Upper lobe of left lung (tissue), 6 donors: ENCODE measurements at places on chromosomes 5 and 9. TPM values are rescaled to one million over a fixed set of nuclear protein-coding genes. Genes with fewer than 3 reads are reported as not detected.

The NR2F1-AS1 gene
- 19.9 TPM for total RNA-seq

The ALDH1A1 gene
- total RNA-seq = 97.6 TPM

DNA sequence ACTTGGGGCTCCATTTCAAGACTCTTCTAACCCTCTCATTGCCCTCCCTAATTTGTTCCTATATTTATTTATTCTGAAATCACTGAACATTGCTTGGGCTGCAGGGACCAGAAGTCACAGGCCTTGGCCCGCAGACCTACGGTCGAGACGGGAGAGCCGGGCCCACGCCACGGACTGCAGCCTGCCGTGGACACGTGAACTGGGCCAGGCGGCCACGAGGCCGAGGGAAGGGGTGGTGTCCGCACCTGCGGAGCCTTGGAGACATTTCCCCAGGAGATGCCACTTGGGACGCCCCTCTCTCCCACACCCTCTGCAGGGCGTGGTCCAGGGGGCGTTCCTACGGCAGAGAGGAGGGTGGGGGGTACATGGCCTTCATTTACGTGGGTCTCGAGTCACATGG lies 463.9 kb downstream of the ICE1 start:
- H3K36me3 ChIP-seq = no peaks in the 10 kb centered on the region
- no peak overlapping the region for H3K4me3 ChIP-seq
- no peak overlapping the region for H3K27ac ChIP-seq
- peaks cover 7% of the 10 kb centered on the region for H3K4me1 ChIP-seq

DNA sequence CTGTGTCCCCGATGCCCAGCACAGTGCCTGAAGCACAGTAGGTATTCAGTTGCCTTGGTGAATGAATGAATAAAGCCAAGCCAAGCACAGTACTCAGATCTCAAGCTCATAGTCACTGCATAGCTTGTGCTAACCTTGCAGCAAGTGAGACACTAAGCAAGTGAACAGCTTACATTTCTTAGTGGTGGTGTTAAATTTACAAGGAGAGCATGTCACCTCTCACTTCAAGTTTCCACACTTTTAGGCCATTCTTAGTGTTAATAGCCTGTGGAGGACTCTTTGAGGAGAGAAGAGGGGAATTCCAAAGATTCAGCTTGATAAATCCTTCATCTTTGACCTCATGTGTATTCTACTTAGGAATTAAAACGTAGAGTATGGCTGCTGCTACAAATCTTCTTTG lies 104.7 kb downstream of the C9orf152 start:
- H3K4me3 ChIP-seq = no peak overlapping the region
- peaks cover 75% of the 10 kb centered on the region for H3K4me1 ChIP-seq
- H3K27ac ChIP-seq = peak overlapping the region; percentile 19
- DNase-seq = no peak

DNA sequence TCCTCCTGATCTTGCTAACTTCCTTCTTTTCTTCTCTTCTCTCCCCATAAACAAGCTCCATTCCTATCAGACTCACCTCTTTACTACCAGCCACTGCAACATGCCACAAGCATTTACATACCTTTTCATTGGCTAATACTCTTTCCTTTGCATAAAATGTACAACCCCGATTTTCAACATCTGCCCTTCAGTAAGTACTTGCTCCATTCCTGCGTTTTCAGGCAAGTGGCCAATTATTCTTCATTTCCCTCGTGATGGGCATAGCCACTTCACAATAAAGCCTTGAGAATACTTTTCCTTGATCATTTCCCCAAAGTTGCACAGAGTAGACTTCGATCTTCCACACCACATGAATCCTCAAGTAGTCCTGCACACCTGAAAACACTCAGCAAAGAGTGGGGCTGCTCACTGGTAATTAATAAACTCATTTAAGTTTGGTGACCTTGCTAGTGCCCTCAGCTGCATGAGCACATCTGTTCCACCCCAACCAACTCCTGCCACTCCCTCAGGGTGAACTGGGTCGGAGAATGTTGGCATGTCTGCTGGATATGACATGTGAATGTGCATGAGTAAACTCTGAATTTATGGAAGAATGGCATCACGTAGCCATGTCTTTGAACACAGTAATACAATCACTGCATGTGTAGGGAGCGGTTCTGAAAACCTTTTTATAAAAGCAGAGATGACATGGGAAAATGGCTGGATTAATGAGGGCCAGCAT lies 535.8 kb downstream of the SEMA5A start:
- no peaks in the 10 kb centered on the region for H3K27me3 ChIP-seq
- DNase-seq = no peak
- H3K4me1 ChIP-seq = no peaks in the 10 kb centered on the region
- H3K27ac ChIP-seq = no peak overlapping the region
- H3K36me3 ChIP-seq = no peaks in the 10 kb centered on the region

GRCh38 chr5:61159836-61160235 lies 2.4 kb downstream of the SMIM15 start:
- H3K27ac ChIP-seq = no peak overlapping the region
- H3K4me1 ChIP-seq = peaks cover 22% of the 10 kb centered on the region
- H3K27me3 ChIP-seq = no peaks in the 10 kb centered on the region
- no peak for DNase-seq
- no peak overlapping the region for H3K4me3 ChIP-seq
- peaks cover 30% of the 10 kb centered on the region for H3K36me3 ChIP-seq

DNA sequence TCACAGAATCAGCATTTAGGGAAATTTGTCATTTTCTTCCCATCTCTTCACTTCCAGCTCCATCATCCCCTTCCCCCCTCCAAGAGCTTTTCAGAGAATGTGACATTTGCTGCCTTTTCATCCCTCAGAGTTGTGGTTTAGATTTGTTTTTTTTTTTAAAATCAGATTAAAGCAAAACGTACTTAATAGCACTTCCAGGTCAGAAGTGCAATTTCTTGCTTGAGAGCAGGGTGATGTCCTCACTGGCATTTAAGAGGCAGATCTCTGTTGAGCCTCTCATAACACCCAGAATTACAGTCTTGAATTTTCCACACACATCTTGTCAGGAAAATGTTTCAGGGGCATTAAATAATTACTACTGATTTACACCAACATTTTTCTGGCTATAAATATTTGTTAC lies 236.8 kb upstream of the VLDLR start:
- no peak overlapping the region for H3K4me3 ChIP-seq
- H3K4me1 ChIP-seq = no peaks in the 10 kb centered on the region
- no peaks in the 10 kb centered on the region for H3K27me3 ChIP-seq
- DNase-seq = no peak
- H3K27ac ChIP-seq = no peak overlapping the region

GRCh38 chr9:96461336-96461735 lies 11.4 kb downstream of the HABP4 start:
- H3K4me1 ChIP-seq = no peaks in the 10 kb centered on the region
- no peak for DNase-seq
- no peak overlapping the region for H3K27ac ChIP-seq
- no peaks in the 10 kb centered on the region for H3K36me3 ChIP-seq
- H3K4me3 ChIP-seq = no peak overlapping the region

DNA sequence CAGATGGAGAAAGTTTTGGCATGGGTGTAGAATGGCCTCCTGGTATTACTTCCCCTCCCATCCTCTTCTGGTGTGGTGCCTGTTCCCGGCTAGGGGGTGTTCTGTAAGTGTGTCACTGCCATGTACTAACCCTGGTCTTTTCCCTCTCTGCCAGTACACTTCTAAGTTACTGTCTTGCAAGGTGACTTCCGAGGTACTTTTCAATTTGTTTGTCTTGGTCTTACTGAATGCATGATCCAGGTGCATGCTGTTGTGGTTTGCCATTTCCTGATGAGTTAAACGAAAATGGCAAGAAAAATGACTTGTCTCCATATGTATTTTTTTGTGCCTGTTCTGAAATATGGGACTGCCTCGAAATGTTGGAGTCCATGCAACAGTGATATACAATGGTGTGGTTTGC lies 46.0 kb downstream of the C9orf152 start:
- DNase-seq = no peak
- H3K4me1 ChIP-seq = peaks cover 46% of the 10 kb centered on the region
- H3K27ac ChIP-seq = no peak overlapping the region
- H3K36me3 ChIP-seq = no peaks in the 10 kb centered on the region

GRCh38 chr5:128881502-128882018 lies 83.7 kb upstream of the SLC27A6 start:
- no peaks in the 10 kb centered on the region for H3K27me3 ChIP-seq
- H3K27ac ChIP-seq = no peak overlapping the region
- no peaks in the 10 kb centered on the region for H3K36me3 ChIP-seq
- DNase-seq = no peak
- H3K4me1 ChIP-seq = no peaks in the 10 kb centered on the region
- no peak overlapping the region for H3K4me3 ChIP-seq

- no peaks in the 10 kb centered on the region for H3K36me3 ChIP-seq
- H3K4me3 ChIP-seq = no peak overlapping the region
- DNase-seq = no peak
- no peak overlapping the region for H3K27ac ChIP-seq
- peaks cover 5% of the 10 kb centered on the region for H3K4me1 ChIP-seq
These were observed 76.3 kb upstream of the BARHL1 start for GRCh38 chr9:132505991-132506655.
